ENCODE measurements at places on chromosomes 16 and 17.

DNA sequence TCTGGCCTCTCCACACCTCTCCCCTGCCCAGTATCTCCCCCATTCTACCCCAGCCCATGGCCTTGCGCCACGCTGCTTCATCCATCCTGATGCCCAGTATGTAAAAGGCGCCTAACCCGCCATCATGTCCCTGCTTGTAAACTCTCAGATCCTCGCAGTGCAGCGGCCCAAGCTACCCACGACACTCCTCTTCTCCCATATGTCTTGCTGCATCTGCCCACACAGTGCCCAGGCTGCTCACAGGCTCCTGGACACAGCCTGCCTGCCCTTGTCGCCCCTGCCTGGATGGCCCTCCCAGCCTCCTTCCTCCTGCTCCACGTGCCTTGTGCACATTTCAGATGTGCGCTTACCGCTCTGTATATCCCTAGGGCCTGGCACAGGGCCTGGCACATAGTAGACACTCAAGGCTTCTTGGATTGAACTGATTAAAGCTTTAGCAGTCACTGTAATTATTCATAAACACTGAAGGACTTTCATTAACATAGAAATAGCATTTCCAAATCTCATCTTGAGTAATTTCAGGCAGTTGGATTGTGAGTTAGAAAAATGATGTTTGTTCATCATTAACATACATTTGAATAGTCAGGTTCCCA lies 129.1 kb downstream of the CLEC16A start:
- no peak for DNase-seq

- DNase-seq, result no peak
Observed at GRCh38 chr17:69228576-69228975, at the start of gene ABCA10. Gene ABCA10 (minus strand): TSS chr17:69228824. CDS start chr17:69225358, 3,466 bp downstream.

- no peak for DNase-seq
Observed at GRCh38 chr17:44417553-44417952, 28.1 kb upstream of the ITGA2B start.

GRCh38 chr17:77117415-77117814 lies 23.4 kb upstream of the SEC14L1 start:
- DNase-seq, result no peak

GRCh38 chr17:55634702-55635101 lies 88.0 kb downstream of the TMEM100 start:
- DNase-seq, result no peak

Data from suppressor macrophage treated with lipopolysaccharide for 4 hours (primary cell).